ENCODE measurements at places on chromosomes 3 and 15.

DNA sequence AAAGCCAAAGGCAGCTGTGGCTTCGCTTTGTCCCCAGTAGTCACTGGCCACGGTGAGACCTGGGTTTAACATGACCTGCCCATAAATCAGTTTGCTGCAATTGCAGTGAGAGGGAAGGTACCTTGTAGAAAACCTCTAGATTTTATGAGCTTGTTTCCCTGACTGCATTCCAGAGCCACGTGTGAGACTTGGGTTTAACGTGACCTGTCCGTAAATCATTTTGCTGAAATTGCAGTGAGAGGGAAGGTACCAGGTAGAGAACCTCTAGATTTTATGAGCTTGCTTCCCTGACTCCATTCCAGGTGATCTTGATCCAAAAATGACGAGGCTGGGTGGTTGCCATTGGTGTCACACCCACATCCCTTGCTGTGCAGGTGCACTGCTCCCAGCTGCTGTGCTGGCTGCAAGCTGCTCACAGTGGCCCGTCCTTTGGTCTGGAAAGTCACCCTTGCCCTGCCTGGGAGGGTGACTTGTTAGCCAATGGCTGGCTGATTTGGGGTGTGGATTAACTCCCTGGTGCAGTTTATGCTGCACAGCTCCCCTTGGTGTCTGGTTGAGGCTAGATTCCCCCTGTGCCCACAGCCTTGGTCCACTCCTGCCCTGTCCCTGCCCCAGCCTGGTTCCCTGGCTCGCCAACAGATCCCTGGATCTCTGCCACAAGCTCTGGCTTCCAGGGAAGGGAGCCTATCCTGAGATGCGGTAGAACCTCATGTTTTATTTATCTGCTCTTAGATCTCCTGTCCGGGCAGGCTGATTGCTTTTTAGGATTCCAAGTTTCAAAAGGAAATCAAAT lies 192.7 kb upstream of the CTDSPL start:
- no peak for DNase-seq

GRCh38 chr15:74830868-74831267 lies 4.4 kb downstream of the CPLX3 start:
- DNase-seq, result no peak

DNA sequence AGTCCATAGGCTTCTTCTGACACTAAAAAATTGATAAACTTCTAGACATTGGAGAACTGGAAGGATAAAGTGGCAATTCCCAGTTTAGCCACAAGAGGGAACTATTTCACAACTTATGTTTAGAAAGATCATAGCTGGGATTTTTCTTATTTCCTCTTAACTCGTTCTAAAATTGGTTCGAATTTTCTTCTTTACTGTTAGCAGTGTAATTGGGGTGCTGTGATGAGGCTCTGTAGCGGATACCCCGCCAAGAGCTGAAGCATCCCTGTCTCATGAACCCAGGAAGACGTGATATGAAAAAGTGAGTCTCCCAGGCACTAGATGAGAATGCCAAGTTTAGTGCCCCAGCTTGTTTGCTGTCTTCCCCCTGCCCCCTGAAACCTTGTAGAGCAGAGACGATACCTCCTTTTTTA lies 85.1 kb downstream of the PDCD6IP start:
- DNase-seq, result peak; percentile 29

DNA sequence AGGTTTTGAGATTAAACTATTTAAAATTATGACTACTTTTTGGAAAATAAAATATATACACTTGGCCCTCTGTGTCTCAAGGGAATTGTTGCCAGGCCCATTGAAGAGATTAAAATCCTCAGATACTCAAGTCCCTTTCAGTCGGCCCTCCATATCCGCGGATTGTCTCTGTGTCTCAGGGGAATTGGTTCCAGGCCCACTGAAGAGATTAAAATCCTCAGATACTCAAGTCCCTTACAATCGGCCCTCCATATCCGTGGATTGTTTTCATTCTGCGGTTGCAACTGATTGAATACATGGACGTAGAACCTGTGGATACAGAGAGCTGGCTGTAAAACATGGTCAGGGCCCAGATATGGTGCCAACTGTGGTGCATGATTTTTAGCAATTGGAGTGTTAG lies 15.7 kb upstream of the LRCH3 start:
- DNase-seq, result no peak

- no peak for DNase-seq
Measured at GRCh38 chr3:124826703-124827102, 60.5 kb downstream of the ITGB5 start.

DNA sequence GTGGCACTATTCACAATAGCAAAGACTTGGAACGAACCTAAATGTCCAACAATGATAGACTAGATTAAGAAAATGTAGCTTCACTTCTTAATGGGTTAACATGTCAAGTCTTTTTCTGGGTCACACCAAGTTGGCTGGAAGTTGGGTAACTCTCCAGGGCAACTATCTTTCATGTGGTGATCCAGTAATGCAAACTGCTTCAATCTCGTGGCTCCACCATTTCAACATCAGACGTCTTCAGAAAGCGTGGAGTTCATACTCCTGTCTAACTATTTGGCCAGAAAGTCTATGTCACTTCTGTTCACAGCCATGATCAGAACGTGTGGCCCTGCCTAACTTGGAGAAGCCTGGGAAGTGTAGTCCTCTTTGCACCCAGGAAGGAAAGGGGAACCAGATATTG lies 32.2 kb downstream of the DUT start:
- no peak for DNase-seq

GRCh38 chr3:64685800-64686445 lies 1.9 kb downstream of the ADAMTS9 start:
- no peak for DNase-seq

GRCh38 chr3:131050001-131050400 lies 23.3 kb downstream of the NEK11 start:
- no peak for DNase-seq

- DNase-seq, result no peak
Measured at GRCh38 chr3:106345353-106346027, 476.7 kb upstream of the CBLB start.

DNA sequence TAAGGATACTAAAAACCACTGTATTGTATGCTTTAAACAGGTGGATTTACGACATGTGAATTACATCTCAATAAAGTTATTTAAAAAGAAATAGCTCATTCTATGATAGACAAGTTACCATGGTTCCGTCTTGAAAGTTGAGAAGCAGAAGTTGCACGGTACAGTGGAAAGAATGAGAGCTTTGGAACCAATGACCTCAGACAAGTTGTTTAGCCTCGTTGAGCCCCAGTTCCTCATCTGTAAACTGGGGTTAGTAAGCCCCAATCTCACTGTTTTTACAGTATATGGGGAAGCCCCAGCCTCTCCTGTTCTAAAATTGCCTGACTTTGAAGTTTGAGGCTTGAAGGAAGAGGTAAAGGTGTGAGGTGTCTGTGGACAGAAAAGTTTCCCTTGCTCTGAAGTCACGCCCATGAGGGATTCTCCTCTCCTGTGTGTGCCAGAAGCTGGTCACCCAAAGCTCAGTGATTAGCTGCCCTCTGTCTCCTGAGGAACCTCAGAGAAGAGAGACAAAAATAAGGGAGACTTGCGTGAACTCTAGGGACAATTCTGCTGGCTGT lies 10.0 kb downstream of the CRYGS start:
- peak; percentile 17 for DNase-seq

DNA sequence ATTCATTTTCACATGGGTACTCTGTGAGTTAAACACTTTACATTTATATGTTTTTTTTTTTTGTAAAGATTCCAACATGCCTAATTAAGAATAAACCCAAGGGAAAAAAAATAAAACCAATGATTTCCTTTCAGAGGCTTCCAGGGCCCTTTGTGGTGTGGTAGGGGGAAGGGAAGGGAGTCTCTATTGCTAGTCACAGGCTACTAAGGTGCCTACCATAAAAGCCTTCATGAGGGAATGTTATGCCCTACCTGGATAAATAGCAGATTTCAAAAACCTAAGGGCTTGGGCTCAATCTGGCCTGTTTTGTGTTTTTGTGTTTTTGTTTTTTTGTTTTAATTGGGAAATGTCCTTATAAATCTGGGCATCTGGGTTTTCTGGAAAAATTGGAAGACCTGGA lies 38.9 kb upstream of the SSR3 start:
- DNase-seq, result no peak

- DNase-seq, result no peak
Measured at GRCh38 chr15:43214169-43214568, 6.6 kb downstream of the EPB42 start.

DNA sequence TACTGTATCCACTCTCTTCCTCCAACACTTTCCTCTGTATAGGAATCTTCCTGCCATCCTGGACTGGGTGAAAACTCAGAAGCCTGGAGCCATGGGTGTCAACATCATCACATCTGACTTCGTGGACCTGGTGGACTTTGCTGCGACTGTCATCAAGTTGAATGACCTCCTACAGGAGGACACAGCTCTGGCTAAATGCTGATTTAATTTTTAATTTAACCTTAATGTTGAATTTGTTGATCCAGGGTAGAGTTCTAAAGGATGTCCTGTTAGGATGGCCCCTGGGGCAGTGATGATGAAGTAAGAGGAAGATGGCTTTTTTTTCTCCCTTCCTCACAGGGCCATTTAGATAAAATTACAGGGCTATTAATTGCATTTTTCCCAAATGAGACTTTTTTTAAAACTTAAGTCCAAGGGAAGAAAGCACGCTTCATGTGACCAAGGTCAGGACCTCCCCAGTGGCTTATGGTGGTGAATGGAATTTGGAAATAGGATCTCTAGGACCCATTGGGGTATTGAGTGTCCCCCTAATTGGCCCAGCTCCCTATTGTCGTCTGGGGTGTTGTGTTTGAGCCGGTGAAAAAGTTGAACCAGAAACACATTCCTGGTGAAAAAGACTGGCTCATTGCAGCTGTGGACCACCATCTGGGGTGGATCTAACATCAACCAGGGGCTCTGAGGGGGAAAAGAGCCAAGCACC lies 125.7 kb upstream of the ZBED2 start:
- DNase-seq, result no peak

DNA sequence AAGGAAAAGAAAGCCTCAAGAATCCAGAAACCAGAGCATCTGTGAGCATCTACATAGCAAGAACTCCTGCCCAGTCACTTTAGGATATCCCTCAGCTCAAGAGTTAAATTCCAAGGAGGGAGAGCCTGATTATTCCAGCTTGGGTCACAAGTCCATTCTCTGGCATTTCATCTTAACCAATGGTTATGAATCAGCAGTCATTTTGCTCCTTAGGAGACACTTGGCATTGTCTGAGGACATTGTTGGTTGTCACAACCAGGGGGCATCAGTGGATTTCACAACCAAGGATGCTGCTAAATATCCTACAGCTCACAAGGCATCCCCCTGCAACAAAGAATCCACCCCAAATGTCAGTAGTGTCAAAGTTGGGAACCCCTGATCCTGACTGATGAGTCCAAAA lies 51.0 kb upstream of the LMCD1 start:
- no peak for DNase-seq

DNA sequence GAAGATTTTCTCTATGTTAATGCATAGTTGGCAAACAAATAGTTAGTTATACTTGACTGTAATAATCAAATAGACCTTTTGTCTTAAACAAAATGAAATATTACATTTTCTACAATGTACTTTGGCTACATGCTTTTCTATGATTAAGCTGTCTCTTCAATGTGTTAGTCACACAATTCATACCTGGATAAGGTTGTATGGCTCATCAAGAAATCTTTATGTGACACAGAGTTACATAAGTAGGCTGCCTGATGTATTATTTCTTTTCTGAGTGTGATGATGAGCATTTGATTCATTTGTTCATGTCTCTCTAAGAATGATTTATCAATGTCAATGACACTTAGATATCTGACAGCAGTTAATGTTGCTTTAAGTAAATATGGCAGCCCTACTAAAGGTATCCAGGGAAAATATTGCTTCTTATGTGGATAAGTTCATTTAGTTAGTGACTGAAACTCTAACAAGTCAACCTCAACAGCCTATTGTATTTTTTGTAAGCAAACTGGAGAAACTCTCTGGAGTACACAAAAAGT lies 157.4 kb upstream of the SOX2 start:
- DNase-seq, result no peak

- no peak for DNase-seq
Measured at GRCh38 chr15:95845862-95846515, 484.5 kb upstream of the NR2F2 start.

- DNase-seq, result no peak
Measured at GRCh38 chr15:79092382-79092781, 1.8 kb upstream of the RASGRF1 start.

- no peak for DNase-seq
Measured at GRCh38 chr15:67504056-67504455, 16.9 kb upstream of the C15orf61 start.

DNA sequence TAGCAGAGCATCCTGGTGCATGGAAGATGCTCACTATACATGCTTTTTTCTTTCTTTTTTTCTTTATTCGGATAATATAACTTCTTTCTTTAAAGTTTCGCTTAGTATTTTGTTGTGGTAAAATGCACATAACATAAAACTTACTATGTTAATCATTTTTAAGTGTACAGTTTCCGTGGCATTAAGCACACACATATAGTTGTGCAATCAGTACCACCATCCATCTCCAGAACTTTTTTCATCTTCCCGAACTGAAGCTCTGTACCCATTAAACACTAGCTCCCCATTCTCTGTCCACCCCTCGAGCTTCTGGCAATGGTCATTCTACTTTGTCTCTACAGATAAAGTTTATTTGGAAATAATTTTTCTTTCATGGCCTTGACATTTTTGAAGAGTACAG lies 1.0 kb upstream of the JAGN1 start:
- no peak for DNase-seq

- DNase-seq, result no peak
Measured at GRCh38 chr3:193743702-193744047, 150.7 kb downstream of the OPA1 start.

GRCh38 chr15:89864958-89865739 lies 28.6 kb downstream of the AP3S2 start:
- no peak for DNase-seq

- DNase-seq, result peak; percentile 60
Measured at GRCh38 chr3:150545419-150546225, 674 bp downstream of the SERP1 start.

DNA sequence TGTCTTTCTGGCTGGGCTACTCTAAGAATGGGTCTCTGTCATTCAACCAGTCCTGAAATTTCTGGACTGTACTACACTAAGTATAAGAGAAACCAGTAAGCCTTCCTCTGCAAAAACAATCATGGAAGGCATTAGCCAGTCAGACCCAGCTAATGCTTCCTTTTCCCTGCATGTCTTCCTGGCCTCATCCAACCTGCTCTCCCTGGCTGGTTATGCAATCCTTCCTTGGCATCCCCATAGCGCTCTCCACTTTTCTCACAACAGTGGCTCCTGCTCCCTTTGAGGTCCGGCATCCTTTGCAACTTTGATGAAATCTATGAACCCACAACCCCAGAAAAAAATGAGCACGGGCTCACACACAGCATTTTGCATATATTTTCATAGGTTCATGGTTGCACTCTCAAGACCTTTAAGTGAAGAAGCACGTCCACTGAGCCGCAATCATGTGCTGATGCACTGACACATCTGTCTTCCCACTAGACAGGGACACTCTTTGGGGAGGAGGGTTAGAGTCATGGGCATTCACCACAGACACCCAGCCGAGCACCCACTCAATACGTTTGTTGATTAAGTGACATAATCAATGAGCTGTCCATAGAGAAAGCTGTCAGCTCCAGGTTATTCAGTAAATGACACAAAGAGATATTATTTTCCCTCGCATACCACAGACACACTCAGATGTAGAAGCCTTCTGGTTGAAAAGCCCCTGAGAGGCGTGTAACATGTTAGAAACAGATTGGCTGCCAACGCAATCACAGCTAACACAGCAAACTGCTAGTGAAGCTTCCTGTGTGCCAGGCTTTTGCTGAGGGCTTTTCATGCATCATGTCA lies 66.7 kb downstream of the PLD1 start:
- no peak for DNase-seq

Data from CD4-positive, alpha-beta T cell treated with Interleukin-17A for 4 hours (primary cell).